ENCODE measurements at places on chromosomes 3 and 15. TPM values are rescaled to one million over a fixed set of nuclear protein-coding genes. Genes with fewer than 3 reads are reported as not detected.

RPL29 gene
- 155 TPM for total RNA-seq

GPR149 gene
- total RNA-seq, result not detected

PCYT1A gene
- 80.8 TPM for total RNA-seq

SLC22A13 gene
- total RNA-seq, result 0.45 TPM

LEKR1 gene
- 0.81 TPM for total RNA-seq
